ENCODE measurements at places on chromosomes 12 and 14.

GRCh38 chr12:68078737-68079136, 80.8 kb downstream of the IFNG start:
- no peak overlapping the region for H3K27ac ChIP-seq
- no peak for DNase-seq
- no peaks in the 10 kb centered on the region for H3K36me3 ChIP-seq
- 0 out of 2 replicates have a peak, but pooled peaks cover 2% of the 10 kb centered on the region for H3K4me1 ChIP-seq

DNA sequence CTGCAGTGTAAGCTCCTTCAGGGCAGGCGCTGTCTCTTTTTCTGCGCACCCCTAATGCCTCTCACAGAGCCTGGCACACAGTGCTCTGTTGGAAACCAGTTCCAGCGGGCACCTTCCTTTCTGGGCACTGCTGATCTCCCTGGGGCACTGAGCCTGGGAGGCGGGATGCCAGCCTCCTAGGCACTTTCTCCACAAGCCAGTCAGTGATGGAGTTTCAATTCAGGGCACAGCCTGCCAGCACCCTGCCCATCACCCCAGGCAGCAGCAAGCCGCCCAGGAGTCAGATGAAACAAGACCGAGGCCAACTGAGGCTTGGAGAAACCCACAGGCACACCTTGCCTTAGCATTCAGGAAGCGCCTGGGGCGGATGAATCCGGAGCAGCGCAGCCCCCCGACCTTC, 5.7 kb upstream of the CTDSP2 start:
- no peak for DNase-seq
- no peaks in the 10 kb centered on the region for H3K27me3 ChIP-seq
- no peak overlapping the region for H3K27ac ChIP-seq
- no peaks in the 10 kb centered on the region for H3K36me3 ChIP-seq
- H3K4me1 ChIP-seq = peaks cover under 1% of the 10 kb centered on the region
- no peak overlapping the region for H3K4me3 ChIP-seq

- H3K27me3 ChIP-seq = no peaks in the 10 kb centered on the region
- H3K4me1 ChIP-seq = peaks cover 9% of the 10 kb centered on the region
- H3K4me3 ChIP-seq = peak within 1 kb of the TSS; percentile 70
- H3K36me3 ChIP-seq = no peaks in the 10 kb centered on the region
- H3K27ac ChIP-seq = peak within 1 kb of the TSS; percentile 41
Observed at GRCh38 chr12:9869307-9870161, at the start of gene CLEC2B. TSS of gene CLEC2B (minus strand) at chr12:9869354.

- no peaks in the 10 kb centered on the region for H3K27me3 ChIP-seq
- DNase-seq = no peak
- no peaks in the 10 kb centered on the region for H3K36me3 ChIP-seq
- H3K4me1 ChIP-seq = no peaks in the 10 kb centered on the region
Observed at GRCh38 chr14:90999299-90999698, 61.1 kb downstream of the RPS6KA5 start.

DNA sequence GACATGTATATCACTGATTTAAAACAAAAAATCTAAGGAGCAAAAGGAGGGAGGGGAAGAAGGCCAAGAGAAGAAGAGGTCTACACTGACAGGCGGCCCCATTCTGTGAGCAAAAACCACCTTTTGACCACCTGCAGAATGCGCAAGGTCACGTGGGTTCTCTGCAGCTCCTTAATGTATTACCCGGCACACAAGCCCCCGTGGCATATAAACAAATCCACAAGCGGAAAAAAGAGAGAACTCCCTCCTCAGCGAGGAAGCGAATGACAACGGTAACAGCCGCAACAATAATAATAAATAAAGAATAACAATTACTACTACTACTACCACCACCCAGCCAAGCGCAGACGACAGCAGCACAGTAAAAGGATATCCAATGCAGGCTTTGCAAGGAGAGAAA, 1.3 kb downstream of the KSR2 start:
- DNase-seq = no peak
- no peaks in the 10 kb centered on the region for H3K4me1 ChIP-seq
- no peak overlapping the region for H3K27ac ChIP-seq
- no peaks in the 10 kb centered on the region for H3K27me3 ChIP-seq
- no peak overlapping the region for H3K4me3 ChIP-seq

DNA sequence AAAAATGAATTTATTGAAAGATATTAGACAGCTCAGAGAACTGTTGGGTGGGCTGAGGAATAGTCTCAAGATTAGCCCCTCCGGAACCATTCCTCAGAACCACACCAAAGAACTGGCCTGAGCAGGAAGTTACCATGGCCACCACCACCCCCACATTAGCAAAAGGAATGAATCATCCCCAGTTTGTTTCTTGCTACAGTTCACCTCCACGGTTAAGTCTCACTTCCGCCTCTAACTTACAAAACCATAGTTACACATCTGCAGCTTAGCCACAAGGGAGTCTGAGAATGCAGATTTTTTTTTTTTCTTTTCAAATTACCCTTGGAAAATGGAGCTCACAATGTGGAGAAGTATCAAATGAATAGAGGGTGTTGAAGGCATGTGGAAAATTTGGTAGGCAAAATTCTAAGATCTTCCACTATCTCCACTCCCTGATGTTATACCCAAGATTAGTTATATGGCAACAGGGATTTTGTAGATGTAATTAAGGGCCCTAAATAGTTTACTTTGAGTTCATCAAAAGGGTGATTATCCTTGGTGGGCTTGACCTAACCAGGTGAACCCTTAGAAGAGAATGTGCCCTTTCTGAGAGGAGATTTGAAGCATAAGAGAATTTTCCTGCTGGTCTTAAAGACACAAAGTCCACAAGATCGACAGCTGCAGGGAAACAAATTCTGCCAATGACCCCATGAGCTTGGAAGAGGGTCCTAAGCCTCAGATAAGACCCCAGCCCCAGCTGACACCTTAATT, 129.8 kb upstream of the KRR1 start:
- peaks cover 14% of the 10 kb centered on the region for H3K4me1 ChIP-seq
- H3K4me3 ChIP-seq = no peak overlapping the region
- peak overlapping the region; percentile 43 for H3K27ac ChIP-seq
- H3K36me3 ChIP-seq = no peaks in the 10 kb centered on the region
- peak; percentile 65 for DNase-seq
- H3K27me3 ChIP-seq = no peaks in the 10 kb centered on the region

DNA sequence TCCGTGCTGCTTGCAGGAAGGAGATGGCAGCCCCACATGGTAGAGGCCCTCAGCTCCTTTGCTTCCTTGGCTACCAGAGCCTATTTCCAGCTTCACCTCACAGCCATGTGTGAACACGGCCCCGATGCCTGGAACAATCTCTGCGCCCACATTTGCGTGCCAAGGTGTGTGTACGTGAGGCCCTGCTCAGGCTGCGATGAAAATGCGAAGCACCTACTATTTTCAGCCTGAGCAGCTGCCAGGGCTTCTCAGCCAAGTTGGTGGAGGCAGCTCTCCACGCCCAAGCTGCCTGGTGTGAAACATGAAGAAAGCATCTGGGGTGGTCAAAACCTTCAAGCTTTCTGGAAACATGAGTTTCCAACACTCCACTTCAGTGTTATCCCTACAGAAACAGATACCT, 177.8 kb upstream of the EGLN3 start:
- H3K4me3 ChIP-seq = no peak overlapping the region
- H3K27me3 ChIP-seq = no peaks in the 10 kb centered on the region
- no peak overlapping the region for H3K27ac ChIP-seq
- no peak for DNase-seq

DNA sequence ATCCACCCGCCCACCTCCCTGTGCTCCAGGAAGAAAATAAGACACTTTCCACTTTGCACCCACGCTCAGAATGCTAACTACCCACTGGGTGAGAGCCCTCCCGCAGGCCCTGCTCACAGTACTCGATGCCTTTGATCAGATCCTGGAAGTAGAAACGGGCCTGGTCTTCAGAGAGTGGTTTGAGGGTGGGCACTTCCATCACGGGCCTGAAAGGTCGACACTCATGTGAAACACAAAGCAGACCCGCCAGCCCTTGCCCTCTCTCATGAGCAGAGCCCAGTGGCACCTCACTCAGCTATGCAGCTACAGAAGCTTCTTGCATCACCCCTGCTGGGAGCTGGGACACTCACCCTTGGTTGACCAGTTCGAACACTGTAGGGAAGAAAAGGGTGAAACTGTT, 41.1 kb downstream of the CAMKK2 start:
- no peaks in the 10 kb centered on the region for H3K27me3 ChIP-seq
- H3K36me3 ChIP-seq = no peaks in the 10 kb centered on the region
- no peak overlapping the region for H3K27ac ChIP-seq
- H3K4me3 ChIP-seq = no peak overlapping the region
- no peaks in the 10 kb centered on the region for H3K4me1 ChIP-seq

DNA sequence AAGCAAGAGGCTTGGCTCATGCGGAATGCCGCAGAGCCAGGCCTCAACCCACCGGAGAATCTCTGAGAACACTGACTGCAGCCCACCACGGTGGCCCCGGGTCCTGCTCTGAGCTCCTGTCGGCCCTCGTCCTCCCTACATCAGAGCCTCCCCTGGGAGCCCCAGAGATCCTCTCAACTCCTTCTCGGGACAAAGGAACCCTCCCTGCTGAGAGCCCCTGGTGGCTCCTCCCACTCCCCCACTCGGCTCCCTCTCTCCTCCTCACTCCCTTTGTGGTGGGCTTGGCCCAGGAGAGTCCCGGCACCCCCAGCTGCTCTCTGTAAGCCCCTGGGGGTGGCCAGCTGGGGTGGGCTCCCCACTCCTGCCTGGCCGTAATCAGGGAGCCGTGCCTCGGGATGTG, 11.1 kb upstream of the INF2 start:
- peaks cover 11% of the 10 kb centered on the region for H3K27me3 ChIP-seq
- DNase-seq = no peak
- no peak overlapping the region for H3K27ac ChIP-seq
- H3K4me3 ChIP-seq = no peak overlapping the region

GRCh38 chr12:51621156-51621922, 30.3 kb downstream of the SCN8A start:
- H3K4me1 ChIP-seq = no peaks in the 10 kb centered on the region
- DNase-seq = no peak
- no peaks in the 10 kb centered on the region for H3K27me3 ChIP-seq

DNA sequence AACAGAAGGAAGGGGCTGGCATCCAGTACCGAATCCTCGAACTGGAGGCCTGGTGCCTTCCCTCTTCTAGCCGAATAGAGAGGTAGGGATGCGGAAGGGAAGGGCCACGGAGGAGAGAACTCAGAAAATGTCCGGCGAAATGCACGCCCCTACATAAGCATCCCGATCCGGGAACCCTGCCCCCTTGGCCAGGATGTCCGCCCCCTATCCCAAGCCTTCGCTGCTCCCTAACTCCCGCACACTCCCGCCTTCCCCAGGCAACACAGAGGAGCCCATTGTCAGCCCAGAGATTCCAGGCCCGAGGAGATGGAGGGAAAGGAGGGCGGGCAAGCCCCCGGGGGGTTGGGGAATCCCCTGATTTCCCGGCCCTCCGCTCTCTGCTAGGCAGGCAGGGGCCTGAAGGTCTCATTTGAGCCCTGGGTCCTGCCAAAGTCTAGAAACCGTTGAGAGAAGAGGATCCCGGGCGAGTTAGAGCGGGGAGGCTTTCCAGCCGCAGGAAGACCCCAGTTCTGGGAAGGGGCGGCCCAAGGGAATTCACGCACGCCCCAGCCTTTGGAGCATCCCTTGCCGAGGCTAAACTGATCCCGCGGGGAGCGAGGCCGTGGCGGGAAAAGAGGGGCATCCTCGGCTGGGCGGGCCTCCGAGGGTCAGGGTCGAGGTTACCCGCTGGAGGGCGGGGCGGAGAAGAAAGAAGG, 569 bp upstream of the ARHGEF40 start:
- H3K4me1 ChIP-seq = no peaks in the 10 kb centered on the region
- no peaks in the 10 kb centered on the region for H3K36me3 ChIP-seq
- H3K4me3 ChIP-seq = peak overlapping the region; percentile 54
- peaks cover 11% of the 10 kb centered on the region for H3K27me3 ChIP-seq
- no peak overlapping the region for H3K27ac ChIP-seq

DNA sequence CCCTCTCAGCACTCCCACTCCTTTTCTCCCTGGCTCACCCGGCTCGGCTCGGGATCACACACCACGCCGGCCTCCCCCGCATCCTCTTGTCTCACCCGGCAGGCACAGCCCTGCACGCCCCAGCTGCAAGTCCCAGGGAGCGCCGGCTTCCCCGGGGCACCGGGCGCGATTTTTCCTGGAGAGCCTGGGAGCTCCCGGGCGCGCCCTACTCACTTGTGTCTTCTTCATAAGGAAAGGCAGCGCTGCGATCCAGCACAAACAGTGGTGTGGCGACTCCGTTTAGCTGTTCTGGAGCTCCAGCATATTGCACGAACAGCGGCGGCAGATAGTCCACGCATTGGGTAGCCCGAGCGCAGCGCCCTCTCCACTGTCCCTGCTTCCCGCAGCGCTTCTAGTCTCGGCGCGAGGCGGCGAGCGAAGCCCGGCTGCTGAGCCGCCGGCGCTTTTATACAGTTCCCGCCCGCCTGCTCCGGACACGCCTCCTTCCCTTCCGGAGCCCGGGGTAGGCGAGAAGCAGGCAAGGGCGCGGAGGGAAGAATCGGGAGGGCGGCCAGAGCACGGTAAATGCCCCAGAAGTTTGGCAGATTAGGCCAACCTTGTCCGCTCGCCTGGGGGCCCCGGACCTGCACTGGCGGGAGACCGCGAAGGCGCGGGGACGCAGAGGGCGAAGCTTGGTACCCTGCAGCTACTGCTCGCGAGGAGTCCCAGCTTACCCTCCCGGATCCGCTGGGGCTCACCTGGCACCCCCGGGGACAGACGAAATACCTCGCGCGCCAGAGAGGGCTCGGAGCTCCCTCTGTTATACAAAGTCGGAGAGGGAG, at the start of gene KITLG:
TSS of gene KITLG (minus strand) at position 421 of the 821 bp plus-strand sequence. CDS start at position 228, 193 bp downstream.
- H3K4me1 ChIP-seq = no peaks in the 10 kb centered on the region
- H3K27me3 ChIP-seq = no peaks in the 10 kb centered on the region
- DNase-seq = peak; percentile 70
- no peak within 1 kb of the TSS for H3K27ac ChIP-seq
- H3K4me3 ChIP-seq = peak within 1 kb of the TSS; percentile 64
- H3K36me3 ChIP-seq = no peaks in the 10 kb centered on the region

- H3K27me3 ChIP-seq = no peaks in the 10 kb centered on the region
- H3K4me3 ChIP-seq = no peak overlapping the region
- no peak overlapping the region for H3K27ac ChIP-seq
- DNase-seq = no peak
Observed at GRCh38 chr12:27505761-27506160, 18.2 kb upstream of the PPFIBP1 start.

GRCh38 chr12:49428793-49429192, 61.5 kb downstream of the SPATS2 start:
- H3K4me3 ChIP-seq = peak overlapping the region; percentile 25
- H3K27me3 ChIP-seq = no peaks in the 10 kb centered on the region
- peak overlapping the region; percentile 62 for H3K27ac ChIP-seq
- DNase-seq = peak; percentile 23
- peaks cover 19% of the 10 kb centered on the region for H3K4me1 ChIP-seq
- 0 out of 2 replicates have a peak, but pooled peaks cover 3% of the 10 kb centered on the region for H3K36me3 ChIP-seq

- H3K27ac ChIP-seq = no peak overlapping the region
- no peak for DNase-seq
- no peak overlapping the region for H3K4me3 ChIP-seq
- no peaks in the 10 kb centered on the region for H3K36me3 ChIP-seq
- H3K27me3 ChIP-seq = no peaks in the 10 kb centered on the region
Observed at GRCh38 chr14:102849526-102850379, 72.5 kb downstream of the TRAF3 start.

- H3K36me3 ChIP-seq = no peaks in the 10 kb centered on the region
- H3K4me3 ChIP-seq = no peak overlapping the region
- no peak overlapping the region for H3K27ac ChIP-seq
- no peak for DNase-seq
- no peaks in the 10 kb centered on the region for H3K27me3 ChIP-seq
Observed at GRCh38 chr14:42921901-42922300, 1315.2 kb downstream of the LRFN5 start.

All from MM.1S (cell line).